ENCODE measurements at places on chromosomes 4 and X.
A peak's percentile ranks its signal among the peaks of the same experiment; 100 is the strongest.

DNA sequence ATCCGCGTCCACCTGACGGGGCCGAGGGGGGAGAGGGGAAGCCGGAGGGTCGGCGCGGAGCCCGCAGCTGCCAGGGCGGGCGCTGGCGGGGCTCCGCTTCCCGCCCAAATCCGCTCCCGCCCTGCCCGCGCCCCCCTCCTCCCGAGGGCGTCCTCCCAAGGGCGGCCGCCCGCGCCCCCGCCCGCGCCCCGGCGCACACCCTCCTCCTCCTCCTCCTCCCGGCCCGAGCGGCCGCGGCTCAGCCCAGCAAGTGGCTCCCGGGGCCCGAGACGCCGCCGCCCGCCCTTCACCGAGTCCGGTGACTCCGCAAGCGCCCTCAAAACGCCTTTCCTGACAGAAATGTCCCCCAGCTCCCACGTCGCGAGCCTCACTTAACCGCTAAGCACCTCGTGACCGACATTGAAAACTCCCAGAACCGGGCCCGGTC is 487 bp downstream of the HMGB2 start:
- peak; percentile 11 for DNase-seq

DNA sequence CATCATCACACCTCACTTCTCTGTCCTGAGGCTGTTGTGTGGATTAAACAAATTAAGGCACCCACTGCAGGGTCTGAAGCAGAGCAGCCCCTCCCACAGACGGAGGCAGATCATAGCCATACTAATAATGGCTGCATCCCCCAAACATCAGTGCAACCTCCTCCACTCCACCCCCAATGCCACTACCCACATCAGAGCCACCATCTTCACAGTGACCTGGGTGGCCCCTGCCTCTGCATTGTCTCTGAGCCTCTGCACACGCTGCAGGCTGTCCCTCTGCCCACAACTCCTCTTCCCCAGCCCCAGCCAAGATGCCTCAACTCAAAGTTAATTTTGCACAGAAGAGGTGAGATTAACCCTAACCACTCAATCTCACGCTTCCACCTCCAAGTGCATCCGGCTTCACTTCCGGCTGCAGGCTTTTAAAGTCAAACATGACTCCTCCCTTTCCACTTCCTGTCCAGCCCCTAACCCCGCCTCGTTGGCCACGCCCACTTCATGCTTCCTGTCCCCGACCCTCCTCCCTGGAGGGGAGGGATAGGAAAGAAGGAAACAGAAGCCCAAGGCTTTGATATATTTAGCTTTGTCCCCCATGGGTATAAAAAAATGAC is 22.7 kb downstream of the JAKMIP1 start:
- no peak for DNase-seq

DNA sequence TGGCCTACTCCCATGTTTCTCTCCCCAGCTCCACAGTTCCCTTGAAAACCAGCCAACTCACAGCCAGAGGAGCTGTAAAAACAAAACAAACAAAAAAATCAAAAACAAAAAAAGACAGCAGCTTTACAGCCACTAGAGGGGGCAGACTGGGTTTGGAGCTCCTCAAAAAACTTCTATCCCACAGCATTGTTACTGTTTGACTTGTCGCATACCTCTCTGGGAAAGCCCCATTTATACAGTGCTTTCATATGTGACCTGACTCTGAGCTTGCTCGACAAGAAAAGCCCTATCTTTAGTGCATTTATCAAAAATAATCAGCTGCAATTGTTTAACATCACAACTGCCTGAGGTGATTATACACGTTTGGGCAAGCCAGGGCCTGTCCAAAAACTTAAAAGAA is 21.6 kb downstream of the TSPAN6 start:
- DNase-seq: no peak

GRCh38 chrX:40947276-40947675 is 138.0 kb upstream of the USP9X start:
- DNase-seq: no peak

DNA sequence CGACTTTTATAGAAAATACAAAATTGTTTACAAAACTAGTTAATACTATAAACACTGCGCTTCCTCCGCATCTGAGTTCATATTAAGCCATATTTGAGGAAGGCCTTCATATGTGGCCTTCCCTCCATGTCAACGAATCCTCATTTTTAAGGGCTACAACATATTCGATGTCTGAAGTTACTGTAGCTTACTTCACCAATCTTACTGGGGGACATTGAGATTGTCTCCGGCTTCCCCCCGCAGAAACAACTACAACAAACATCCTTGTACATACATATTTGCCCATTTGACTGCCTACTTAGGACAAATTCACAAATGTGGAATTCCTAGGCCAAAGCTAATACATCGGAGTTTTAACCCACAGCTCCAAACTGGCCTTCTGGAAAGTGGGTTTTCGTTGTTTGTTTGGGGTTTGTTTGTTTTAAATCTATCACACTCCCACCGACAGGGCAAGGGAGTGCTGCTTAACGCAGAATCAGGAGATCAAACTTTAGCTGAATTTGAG is 581 bp upstream of the FAM114A1 start:
- DNase-seq: no peak

All from stimulated activated CD4-positive, alpha-beta T cell treated with anti-CD3 and anti-CD28 coated beads, Interleukin-15, amount 100 ng/mL, for 1 hour (primary cell).